Kidney epithelial cell (primary cell): ENCODE measurements at places on chromosomes 16 and 17. TPM values are rescaled to one million over a fixed set of nuclear protein-coding genes. Genes with fewer than 3 reads are reported as not detected.

DNA sequence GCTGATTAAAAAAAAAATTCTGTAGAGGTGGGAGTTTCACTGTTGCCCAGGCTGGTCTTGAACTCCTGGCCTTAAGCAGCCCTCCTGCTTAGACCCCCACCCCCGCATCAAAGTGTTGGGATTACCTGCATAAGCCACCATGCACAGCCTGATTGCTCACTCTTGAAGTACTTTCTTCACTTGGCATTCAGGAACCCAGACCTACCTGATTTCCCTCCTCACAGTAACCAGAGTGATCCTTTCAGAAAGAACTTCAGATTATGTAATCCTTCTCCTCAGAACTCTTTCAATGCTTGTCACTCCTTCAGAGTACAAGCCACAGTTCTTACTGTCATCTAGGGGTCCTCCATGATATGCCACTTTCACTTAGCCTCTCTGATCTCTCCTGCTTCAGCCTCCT lies 1.4 kb downstream of the EFCAB13 start:
- DNase-seq, result no peak

DNA sequence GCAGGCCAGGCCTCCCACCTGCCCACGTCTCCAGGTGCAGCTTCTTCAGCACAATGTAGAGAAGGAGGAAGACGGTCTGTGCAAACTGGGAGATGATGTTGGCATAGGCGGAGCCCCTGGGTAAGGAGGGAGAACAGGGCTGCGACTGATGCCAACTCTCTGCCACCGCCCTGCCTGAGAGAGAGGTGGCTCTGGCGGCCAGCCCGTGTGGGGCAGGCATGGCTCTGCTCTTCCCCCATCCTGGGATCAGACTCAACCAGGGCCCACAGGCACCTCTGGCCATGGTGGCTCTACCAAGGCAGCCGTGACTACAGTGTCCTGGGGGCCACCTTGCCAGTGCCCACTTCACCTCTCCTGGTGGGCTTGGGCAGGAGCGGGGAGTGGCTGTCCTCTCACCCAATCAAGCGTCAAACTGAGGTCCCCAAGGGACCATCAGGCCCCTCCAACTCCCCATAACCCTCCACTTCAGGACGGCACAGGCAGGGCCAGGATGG lies 8.6 kb downstream of the SLC47A2 start:
- no peak for DNase-seq

DNA sequence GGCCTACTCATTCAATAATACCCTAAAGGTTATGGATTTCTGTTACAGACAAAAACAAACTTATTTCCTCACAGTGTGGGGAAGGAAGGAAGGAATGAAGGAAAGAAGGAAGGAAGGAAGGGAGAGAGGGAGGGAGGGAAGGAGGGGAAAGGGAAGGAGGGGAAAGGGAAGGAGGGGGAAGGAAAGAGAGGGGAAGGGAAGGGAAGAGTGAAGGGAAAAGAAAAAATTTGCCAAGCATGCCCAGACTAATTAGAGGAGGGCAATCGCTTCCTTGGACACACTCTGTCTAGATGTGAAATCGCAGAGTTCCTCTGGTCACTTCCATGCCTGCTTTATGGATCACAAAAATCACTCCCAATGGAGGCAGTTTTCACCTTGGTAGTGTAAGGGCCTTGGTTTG lies 570.1 kb upstream of the SOX9 start:
- no peak for DNase-seq

GRCh38 chr16:85162478-85163277 lies 50.4 kb upstream of the CIBAR2 start:
- DNase-seq, result peak; percentile 61

- no peak for DNase-seq
Observed at GRCh38 chr17:51057534-51057933, 63.1 kb downstream of the SPAG9 start.

The BCO1 gene
- total RNA-seq, result 0.13 and 0.14 TPM in 2 replicates
